ENCODE measurements at places on chromosomes 7 and 10.
A peak's percentile ranks its signal among the peaks of the same experiment; 100 is the strongest.

- no peak for DNase-seq
Measured at GRCh38 chr7:100147278-100147677, 1.4 kb upstream of the LAMTOR4 start.

GRCh38 chr7:70355198-70356020, 757.1 kb downstream of the AUTS2 start:
- DNase-seq, result no peak

DNA sequence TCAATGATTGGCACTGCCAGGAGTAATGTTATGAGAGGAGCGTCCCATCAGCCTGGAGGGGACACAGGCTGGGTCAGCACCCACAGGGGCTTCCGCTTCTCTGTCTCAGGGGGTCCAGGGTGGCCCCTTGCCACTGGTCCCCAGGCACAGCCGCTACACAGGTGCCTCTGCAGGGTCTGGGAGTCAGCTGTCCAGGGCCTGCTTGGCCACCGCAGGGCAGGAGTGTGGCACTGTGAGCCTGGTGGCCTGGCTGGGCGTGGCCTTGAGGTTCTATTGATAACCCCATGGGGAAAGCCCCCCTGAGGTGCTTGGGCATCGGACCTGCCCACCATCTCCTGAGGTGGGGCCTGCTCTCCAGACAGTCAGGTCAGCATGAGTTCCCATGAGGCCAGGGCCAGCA, 136.6 kb downstream of the LHPP start:
- DNase-seq, result no peak

DNA sequence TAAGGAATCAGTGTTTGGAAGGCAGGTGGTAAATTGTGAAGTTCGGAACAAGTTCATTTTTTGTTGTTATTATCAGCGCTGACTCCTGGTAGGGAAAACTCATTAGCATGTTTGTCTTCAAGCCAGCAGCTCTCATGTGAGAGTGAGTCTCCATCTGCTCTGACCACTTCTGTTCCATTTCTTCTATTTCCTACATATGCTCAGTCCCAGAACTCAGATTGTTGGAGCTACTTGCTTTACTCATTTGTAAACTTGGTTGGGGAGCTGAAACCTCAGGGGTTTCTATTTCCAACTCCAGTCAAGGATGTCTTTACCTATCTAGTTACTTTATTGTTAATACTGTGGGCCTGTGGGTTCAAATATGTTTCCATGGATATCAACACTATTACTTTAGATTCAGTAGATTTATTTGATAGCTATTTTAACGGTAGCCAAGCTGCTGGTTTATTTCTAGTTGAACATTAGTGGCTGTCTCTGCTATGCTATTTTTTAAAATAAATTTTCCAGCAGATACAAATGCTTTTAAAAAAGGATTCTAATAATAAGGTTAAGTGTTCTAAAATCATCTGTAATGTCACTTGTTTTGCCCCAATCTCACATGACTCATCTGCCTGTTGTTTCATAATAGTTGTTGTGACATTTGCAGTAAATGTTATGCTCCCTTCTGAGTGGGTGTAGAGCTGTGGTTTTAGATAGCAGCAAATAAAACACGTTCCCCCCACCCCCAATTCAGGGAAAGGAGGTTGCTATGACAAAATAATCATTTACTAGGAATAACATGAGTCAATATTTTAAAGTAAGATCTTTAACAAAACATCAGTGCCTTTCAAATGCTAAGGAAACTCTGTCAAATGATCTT, 143.3 kb downstream of the HDAC9 start:
- DNase-seq, result peak; percentile 35

GRCh38 chr7:66946545-66946944, 25.5 kb downstream of the TMEM248 start:
- no peak for DNase-seq

DNA sequence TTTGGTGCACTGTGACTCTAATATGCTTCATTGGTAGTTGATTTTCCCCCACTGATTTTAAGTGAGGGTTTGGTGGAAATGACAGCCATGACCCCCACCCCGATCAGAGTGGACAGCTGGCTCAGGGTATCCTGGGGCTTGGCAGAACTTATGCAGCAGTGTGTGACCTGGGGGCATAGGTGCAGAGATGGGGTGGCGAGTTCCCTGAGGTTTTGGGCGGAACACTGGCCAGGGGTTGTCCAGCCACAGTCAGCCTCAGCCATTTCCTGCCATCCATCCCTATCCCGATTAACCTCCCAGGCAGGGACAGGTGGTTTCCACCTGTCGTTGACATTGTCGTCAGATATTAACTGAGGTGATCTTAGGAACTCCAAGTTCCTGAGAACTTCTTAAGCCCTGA, 155.8 kb upstream of the CHST15 start:
- no peak for DNase-seq
